ENCODE measurements at places on chromosomes 5 and 9.

DNA sequence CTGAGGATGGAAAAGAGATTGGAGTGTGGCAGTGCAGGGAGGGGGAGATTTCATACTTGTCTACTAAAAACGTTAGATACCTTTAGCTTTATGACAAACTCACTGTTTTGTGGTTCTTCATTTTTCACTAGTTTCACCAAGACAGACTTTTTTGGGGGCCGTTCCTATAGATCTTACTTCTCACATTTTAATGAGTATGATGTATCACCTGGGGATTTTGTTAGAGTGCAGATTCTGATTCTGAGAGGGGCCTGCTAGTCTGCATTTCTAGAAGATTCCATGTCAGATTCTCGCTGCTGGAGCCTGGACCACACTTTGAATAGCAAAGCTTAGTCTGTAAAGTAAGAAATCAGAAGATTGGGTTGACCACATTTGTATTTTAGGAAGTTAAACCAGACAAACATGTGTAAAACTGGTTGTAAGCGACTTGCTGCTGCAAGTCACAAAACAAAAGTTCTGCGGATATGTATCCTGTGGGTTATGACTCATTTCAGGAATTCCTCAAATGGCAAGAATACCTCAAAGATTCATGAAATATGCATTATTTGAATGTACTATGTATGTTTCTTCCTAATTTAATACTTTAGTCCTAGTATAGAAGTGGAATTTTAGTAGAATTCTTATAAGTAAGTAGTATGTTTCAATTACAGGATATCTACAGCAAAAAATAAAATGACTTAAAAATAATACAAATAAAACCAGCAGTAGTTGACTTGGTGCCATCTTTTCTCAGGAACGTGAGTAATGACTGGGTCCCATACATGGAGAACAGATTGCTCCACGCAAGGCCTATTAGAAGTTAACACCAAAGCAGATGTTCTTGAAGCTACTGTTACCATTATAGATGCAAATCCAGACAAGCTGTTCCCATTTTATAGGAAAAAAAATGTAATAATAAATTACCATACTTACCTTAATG lies 27.8 kb downstream of the NFIL3 start:
- DNase-seq = no peak

DNA sequence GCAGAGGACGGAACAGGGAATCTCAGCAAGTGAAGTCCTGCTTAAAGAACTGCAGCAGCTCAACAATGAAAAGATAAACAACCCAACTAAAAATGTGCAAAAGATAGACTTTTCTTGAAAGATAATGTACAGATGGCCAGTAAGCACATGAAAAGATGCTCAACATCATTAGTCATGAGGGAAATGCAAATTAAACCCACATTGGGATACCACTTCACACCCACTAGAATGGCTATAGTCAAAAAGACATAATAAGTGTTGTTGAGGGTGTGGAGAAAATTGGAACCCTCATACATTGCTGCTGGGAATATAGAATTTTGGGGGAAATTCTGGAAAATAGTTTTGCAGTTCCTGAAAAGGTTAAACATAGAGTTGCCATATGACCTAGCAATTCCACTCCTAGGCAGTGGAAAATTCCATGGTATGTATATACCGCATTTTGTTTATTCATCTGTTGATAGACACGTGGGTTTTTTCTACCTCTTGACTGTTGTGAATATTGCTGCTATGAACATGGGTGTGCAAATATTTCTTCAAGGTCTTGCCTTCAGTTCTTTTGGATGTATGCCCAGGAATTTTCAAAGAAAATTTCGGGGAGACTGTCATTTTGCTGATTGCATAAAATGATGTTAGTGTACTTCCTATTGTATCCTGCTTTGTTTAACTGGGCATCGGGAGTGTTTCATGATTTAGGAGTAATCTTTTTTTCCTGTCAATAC lies 7.2 kb downstream of the CNOT8 start:
- no peak for DNase-seq

- no peak for DNase-seq
Observed at GRCh38 chr5:178640331-178641045, 13.6 kb upstream of the CLK4 start.

DNA sequence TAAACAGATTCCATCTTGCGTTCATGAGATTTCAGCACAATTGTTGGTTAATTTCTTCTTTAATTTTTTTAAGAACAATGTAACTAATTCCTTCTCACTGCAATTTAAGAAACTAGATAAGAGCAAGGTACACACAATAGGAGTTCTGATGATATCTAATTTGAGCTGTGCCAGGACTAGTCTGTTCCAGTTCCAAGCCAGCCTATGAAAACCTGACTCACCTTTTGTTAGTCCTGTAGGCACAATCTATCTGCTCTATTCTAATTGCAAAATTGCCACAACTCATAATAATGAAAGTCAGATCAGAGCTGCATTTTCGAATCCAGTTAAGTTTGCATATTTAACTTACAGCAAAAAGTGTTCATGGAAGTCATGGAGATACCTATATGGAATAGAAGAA lies 494.1 kb upstream of the TUSC1 start:
- DNase-seq = no peak

DNA sequence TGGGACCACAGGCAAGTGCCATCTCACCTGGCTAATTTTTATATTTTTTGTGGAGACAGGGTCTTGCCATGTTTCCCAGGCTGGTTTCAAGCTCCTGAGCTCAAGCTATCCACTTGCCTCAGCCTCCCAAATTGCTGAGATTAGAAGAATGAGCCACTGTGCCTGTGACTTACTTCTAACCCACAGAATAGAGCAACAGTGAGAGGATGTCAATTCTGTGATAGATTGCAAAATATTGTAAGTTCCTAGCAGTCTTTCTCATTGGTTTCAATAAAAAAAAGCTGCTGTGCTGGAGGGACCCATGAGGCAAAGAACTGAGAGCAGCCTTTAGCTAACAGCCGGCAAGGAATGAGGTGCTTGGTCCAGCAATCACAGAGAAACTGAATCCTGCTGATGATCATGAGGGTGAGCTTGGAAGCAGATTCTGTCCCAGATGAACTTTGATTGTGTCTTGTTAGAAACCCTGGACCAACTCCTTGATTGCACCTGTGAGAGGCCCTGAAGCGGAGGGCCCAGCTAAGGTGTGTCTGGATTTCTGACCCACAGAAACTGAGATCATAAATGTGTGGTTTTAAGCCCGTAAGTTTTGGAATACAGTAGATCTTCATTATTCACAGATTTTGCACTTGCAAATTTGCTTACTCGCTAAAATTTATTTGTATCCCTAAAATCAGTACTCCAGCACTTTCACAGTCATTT lies 149.7 kb downstream of the GCNT1 start:
- DNase-seq = no peak

DNA sequence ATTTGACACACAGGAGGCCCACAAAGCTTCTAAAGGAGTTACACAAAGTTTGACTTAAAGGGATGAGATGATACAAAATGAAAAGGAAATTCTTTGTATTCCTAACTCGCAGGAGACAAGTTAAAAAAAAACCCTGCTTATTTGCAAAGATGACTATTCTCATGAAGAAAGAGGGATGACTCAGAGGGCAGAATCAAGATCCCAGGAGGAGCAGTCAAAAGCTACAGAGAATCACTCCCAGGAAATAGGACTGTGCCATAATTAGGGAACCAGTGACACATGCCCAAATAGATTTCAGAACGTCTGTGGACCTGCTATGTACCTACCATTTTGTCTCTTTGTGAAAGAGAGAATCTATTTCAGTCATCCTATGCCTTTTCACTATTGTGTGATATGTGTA lies 103.5 kb upstream of the ARRDC3 start:
- DNase-seq = no peak
